ENCODE measurements at places on chromosomes 16 and 17. TPM values are rescaled to one million over a fixed set of nuclear protein-coding genes. Genes with fewer than 3 reads are reported as not detected.

The KCNJ18 gene
- total RNA-seq, result not detected

DNA sequence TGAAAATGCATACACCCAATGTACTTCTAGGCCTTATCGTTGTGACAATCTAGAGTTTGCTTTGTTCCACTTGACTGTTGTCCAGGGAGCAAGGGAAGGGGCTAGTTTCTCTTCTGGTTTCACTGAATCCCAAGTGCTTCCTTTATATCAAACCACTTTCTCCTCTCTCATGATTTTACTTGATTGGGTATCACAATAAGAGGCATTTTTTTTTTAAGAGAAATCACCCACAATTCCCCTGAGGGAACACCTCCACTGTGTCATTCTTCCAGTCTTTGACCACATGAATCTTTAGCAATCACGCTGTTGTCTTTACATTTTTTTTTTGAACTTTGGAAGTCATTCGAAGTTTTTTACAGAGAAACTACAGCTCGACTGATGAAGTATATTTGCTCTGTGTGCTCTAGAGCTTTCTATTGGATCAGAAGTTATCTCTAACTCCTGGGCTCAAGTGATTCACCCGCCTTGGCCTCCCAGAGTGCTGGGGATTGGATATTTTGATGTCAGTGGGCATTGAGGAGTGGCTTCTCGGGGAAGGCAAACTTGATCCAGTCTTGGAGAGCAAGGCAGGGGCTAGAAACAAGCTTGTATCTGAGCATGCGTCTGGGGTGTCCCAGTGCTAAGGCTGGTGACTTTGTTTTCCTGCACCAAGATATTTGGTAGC lies 3.0 kb downstream of the CDH1 start:
- no peak overlapping the region for H3K4me3 ChIP-seq
- no peaks in the 10 kb centered on the region for H3K4me1 ChIP-seq
- peaks cover 5% of the 10 kb centered on the region for H3K27me3 ChIP-seq
- no peak for DNase-seq
- H3K27ac ChIP-seq, result no peak overlapping the region

- H3K27me3 ChIP-seq, result no peaks in the 10 kb centered on the region
- H3K27ac ChIP-seq, result no peak overlapping the region
- H3K36me3 ChIP-seq, result no peaks in the 10 kb centered on the region
- DNase-seq, result no peak
- no peaks in the 10 kb centered on the region for H3K4me1 ChIP-seq
Measured at GRCh38 chr17:12041312-12041711, 20.6 kb downstream of the MAP2K4 start.

- H3K4me3 ChIP-seq, result no peak overlapping the region
- no peak for DNase-seq
- no peak overlapping the region for H3K27ac ChIP-seq
- H3K4me1 ChIP-seq, result no peaks in the 10 kb centered on the region
- no peaks in the 10 kb centered on the region for H3K27me3 ChIP-seq
Measured at GRCh38 chr17:74818291-74818938, 41.3 kb downstream of the GRIN2C start.

Measured in naive thymus-derived CD4-positive, alpha-beta T cell (primary cell).